ENCODE measurements at places on chromosomes 6 and 20.
A peak's percentile ranks its signal among the peaks of the same experiment; 100 is the strongest.

DNA sequence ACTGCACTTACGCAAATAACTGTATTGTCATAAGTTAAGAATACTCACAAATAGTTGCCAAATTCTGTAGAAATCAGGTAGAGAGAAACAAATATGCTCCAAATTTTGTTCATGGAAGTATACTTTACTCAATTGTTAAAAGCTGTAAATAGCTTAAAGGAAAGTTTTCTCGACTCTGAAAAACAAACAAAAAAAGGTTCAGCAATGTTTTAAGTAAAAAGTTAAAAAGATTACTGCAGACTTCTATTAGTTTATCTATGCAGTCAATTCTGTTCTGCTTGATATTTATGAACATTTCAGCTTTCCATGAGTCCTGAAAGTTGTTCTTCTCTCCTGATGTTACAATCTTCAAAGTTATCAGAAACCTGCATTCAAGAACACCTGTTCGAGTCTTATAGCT is 37.5 kb upstream of the FAM8A1 start:
- H3K4me1 ChIP-seq: no peaks in the 10 kb centered on the region
- DNase-seq: no peak
- no peaks in the 10 kb centered on the region for H3K36me3 ChIP-seq
- H3K4me3 ChIP-seq: no peak overlapping the region
- H3K27ac ChIP-seq: no peak overlapping the region

- no peaks in the 10 kb centered on the region for H3K36me3 ChIP-seq
- H3K4me1 ChIP-seq: no peaks in the 10 kb centered on the region
- H3K27ac ChIP-seq: no peak overlapping the region
These were observed 13.4 kb downstream of the KCNG1 start for GRCh38 chr20:51009303-51010042.

DNA sequence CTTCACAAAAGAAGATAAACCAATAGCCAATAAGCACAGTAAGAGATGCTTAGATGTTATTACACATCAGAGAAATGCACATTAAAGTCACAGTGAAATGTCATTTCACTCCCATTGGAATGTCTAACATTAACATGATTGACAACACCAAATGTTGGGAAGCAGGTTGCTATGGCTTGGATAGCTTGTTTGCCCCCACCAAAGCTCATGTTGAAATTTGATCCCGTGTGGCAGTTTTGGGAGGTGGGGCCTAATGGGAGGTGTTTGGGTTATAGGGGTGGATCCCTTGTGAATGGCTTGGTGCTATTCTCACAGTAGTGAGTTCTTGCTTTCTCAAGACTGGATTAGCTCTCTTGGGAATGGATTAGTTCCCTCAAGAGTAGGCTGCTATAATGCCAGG is 44.8 kb downstream of the MRAP2 start:
- H3K27me3 ChIP-seq: no peaks in the 10 kb centered on the region
- no peak for DNase-seq
- no peaks in the 10 kb centered on the region for H3K36me3 ChIP-seq

GRCh38 chr6:108832738-108833137 is 15.5 kb upstream of the ARMC2 start:
- H3K4me1 ChIP-seq: no peaks in the 10 kb centered on the region
- no peaks in the 10 kb centered on the region for H3K36me3 ChIP-seq
- no peak overlapping the region for H3K4me3 ChIP-seq
- no peak for DNase-seq

- no peaks in the 10 kb centered on the region for H3K4me1 ChIP-seq
- H3K36me3 ChIP-seq: no peaks in the 10 kb centered on the region
- DNase-seq: peak; percentile 20
- H3K27ac ChIP-seq: no peak overlapping the region
These were observed 195.0 kb upstream of the CEP162 start for GRCh38 chr6:84422380-84422968.

DNA sequence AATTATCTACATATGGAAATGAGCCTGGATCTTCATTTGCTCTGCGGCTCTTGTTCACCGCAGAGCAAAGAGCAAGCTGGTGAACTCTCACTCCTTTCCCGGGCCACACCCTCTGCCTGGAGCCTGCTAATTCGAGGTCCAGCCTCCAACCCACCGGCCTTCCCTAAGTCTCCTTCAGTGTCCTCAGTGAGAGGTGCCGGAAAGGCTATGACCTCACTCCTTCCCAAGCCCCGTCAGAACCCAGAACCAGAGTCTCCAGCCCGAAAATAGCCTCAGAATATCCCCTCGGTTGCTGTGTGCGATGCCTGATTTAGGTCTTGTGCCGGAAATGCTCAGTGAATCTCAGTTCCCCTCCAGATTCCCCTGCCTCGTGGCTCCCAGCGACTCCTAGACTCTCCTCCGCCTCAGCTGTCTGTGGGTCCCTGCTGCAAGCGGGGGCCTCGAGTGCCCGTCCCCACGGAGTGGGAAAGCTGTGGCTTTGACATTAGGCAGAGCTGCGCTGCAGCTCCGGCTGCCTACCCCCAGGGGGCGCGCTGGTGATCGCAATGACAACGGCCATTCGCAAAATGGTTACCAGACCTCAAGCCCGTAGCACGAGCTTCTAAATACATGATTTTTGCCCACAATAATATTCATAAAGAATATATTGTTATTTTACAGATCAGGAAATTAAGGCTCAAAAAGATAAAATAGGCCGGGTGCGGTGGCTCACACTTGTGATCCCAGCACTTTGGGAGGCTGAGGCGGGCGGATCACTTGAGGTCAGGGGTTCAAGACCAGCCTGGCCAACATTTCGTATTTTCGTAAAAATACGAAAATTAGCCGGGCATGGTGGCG is 4.1 kb upstream of the BNIP5 start:
- H3K4me1 ChIP-seq: peaks cover 4% of the 10 kb centered on the region
- peak overlapping the region; percentile 31 for H3K4me3 ChIP-seq
- H3K27ac ChIP-seq: peak overlapping the region; percentile 89

GRCh38 chr6:22732176-22732970 is 163.0 kb downstream of the HDGFL1 start:
- H3K27me3 ChIP-seq: no peaks in the 10 kb centered on the region
- no peak overlapping the region for H3K27ac ChIP-seq
- no peak overlapping the region for H3K4me3 ChIP-seq

- DNase-seq: no peak
- H3K36me3 ChIP-seq: no peaks in the 10 kb centered on the region
- no peaks in the 10 kb centered on the region for H3K27me3 ChIP-seq
- H3K4me3 ChIP-seq: no peak overlapping the region
- H3K4me1 ChIP-seq: no peaks in the 10 kb centered on the region
These were observed 19.2 kb downstream of the PHACTR1 start for GRCh38 chr6:12735786-12736185.

- peak overlapping the region; percentile 78 for H3K27ac ChIP-seq
- no peak overlapping the region for H3K4me3 ChIP-seq
- peak; percentile 88 for DNase-seq
- H3K27me3 ChIP-seq: no peaks in the 10 kb centered on the region
These were observed 183.7 kb upstream of the JAG1 start for GRCh38 chr20:10857352-10858070.

DNA sequence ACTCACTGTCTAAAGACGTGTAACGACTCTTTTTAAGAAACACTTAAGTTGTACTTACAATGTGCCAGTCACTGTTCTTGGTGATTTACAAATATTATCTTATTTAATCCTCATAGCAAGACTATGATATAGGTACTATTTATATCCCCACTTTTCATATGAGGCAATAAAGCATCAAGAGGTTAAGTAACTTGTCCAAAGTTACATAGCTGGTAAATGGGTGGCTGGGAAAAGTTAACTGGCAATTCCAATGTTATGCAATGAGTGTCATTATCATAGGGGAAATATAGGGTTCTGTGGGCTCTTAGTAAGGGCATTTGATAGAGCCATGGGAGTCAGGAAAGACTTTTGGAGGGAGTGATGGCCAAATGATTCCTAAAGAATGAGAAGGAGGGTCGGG is 21.4 kb upstream of the RIPOR2 start:
- no peaks in the 10 kb centered on the region for H3K27me3 ChIP-seq
- H3K27ac ChIP-seq: no peak overlapping the region
- no peak for DNase-seq
- H3K4me3 ChIP-seq: no peak overlapping the region
- no peaks in the 10 kb centered on the region for H3K4me1 ChIP-seq
- no peaks in the 10 kb centered on the region for H3K36me3 ChIP-seq

- no peak overlapping the region for H3K4me3 ChIP-seq
- H3K27ac ChIP-seq: no peak overlapping the region
- no peaks in the 10 kb centered on the region for H3K36me3 ChIP-seq
- no peak for DNase-seq
These were observed 41.2 kb downstream of the LINC00237 start for GRCh38 chr20:21064924-21065323.

DNA sequence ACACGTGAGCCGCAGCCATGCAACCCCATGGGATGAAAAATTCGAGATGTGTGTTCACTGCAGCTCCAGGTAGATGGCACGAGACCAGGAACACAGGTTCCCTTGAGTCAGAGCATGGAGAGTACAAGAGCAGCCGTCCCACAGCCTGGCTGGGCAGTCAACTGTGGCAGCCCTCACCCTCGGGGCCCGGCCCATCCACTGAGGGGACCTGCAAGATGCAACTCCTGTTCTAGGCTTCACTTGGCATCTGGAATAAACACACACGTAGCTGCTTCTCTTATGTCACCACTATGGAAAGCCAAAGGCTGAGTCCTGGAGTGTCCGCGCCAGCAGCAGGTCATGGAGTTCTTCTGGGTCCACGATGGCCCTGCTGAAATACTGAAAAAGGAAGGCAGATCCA is 77.0 kb downstream of the WDR27 start:
- H3K36me3 ChIP-seq: no peaks in the 10 kb centered on the region
- no peak overlapping the region for H3K4me3 ChIP-seq
- no peak for DNase-seq
- no peaks in the 10 kb centered on the region for H3K4me1 ChIP-seq
- H3K27ac ChIP-seq: no peak overlapping the region

DNA sequence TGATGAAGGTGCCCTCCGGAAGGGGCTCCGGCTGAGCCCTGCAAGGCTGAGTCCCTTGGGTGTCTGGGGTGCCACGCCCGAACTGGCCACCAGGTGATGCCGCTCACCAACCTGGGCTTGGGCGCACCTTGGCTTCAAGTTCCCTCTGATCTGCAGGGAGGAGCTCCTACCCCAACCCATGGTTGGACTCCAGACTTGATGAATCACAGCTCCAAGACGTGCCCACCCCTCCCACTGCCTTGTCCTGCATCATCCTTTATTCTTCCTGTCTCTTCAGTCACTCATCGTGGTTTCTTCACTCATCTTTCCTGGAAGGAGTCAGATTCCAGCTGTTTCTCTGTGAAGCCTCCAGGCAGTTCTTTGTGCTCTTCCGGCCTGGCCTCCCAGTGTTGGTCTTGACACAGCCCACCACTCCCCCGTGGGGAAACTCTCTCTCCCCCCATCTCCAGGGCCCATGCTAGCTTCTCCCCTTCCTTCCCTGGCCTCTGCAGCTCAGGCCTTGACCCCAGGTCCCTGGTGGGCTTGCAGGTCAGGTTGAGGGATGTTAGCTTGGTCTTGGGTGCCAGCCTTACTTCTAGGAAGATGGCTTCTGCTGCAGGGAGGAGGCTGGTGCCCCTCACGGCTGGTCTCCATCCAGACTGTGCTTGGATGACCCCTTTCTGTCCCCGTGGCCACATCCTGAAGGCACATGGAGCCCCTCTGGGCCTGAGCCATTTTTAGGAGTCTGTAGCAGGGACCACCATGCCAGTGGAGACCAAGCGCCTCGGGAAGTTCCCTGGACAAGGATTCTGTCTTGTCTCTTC is 2.6 kb upstream of the ZBP1 start:
- no peaks in the 10 kb centered on the region for H3K27me3 ChIP-seq
- no peaks in the 10 kb centered on the region for H3K4me1 ChIP-seq
- H3K36me3 ChIP-seq: no peaks in the 10 kb centered on the region
- peak; percentile 76 for DNase-seq

Measured in colonic mucosa (tissue), 4 donors.